Parietal lobe (tissue), 2 donors: ENCODE measurements at places on chromosomes 5 and 9. TPM values are rescaled to one million over a fixed set of nuclear protein-coding genes. Genes with fewer than 3 reads are reported as not detected.

The CCIN gene
- total RNA-seq: not detected

The ZBED3 gene
- 4.4 TPM for total RNA-seq

The BRD3OS gene
- 30.0 TPM for total RNA-seq

The IL9 gene
- total RNA-seq: not detected

The OR1L1 gene
- total RNA-seq: not detected
